KBM-7 (cell line): ENCODE measurements at places on chromosomes 11 and 22.

DNA sequence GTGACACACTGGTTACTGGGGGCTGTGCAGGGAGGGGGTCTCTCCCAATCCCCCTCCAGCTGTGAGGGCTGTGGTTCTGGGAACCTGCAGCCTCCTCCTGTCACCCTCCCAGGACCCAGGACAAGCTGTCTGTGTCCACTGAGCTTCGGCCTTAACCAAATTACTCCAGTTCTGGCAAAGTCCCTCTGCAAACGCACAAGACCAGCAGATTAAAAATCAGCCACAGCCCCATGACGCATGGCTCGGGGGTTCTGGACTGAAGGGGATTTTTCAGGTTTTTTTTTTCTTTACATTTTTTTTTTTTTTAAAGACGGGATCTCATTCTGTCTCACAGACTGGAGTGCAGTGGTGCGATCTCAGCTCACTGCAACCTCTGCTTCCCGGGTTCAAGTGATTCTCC is 32.2 kb upstream of the A4GALT start:
- DNase-seq = no peak

DNA sequence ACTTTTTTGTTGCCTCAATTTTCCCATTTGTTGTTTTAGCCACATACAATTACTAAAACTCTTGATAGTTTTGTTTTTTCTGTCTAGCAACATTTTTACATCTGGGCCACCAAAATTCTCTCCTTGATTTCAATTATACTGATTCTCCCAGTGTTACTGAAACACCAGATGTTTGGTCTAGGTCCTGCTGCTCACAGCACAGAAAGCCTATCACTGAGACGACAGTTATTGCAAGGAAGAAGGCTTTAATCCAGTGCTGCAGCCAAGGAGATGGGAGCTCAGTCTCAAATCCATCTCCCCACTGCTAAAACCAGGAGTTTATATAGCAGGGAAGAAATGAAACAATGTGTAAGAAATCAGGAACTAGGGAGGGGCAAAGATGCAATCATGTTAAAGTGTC is 837.7 kb upstream of the CNTN5 start:
- DNase-seq = no peak

GRCh38 chr22:46365166-46365624 is 29.7 kb downstream of the TRMU start:
- no peak for DNase-seq

- DNase-seq = no peak
Measured at GRCh38 chr11:67671211-67671520, 3.3 kb downstream of the ALDH3B2 start.

DNA sequence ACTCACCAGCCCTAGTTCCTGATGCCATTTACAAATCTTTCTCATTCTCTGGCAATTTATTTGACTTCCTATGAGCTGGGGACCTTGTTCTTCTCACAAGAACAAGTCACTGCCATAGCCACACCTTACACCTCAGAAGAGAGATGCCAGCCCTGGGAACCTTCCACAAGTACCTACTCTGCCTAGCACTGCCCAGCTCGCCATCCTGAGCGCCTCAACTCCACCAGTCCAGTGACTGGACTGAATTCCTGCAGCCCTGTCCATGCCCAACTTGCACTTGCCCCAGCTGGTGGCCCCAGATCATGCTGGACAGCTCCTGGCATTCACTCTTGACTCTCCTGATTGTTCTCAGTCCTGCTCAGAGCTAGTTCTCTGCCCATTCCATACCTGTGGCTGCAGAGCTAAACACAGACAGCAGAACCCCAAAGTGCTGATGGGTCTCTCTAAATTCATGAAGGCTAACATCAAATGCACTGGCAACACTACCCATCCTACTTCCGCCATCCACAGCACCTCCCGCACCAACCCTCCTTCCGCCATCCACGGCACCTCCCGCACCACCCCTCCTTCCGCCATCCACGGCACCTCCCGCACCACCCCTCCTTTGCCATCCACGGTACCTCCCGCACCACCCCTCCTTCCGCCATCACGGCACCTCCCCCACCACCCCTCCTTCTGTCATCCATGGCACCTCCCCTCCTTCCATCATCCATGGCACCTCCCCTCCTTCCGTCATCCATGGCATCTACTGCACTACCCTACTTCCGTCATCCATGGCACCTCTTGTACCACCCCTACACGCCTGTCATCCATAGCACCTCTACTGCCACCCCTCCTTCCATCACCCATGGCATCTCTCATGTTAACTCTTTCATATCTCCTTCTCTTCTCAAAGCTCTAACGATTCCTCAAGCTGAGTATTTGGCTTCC is 23.6 kb upstream of the SLC25A1 start:
- DNase-seq = no peak

GRCh38 chr22:37454857-37455686 is 27.8 kb upstream of the ELFN2 start:
- DNase-seq = no peak

DNA sequence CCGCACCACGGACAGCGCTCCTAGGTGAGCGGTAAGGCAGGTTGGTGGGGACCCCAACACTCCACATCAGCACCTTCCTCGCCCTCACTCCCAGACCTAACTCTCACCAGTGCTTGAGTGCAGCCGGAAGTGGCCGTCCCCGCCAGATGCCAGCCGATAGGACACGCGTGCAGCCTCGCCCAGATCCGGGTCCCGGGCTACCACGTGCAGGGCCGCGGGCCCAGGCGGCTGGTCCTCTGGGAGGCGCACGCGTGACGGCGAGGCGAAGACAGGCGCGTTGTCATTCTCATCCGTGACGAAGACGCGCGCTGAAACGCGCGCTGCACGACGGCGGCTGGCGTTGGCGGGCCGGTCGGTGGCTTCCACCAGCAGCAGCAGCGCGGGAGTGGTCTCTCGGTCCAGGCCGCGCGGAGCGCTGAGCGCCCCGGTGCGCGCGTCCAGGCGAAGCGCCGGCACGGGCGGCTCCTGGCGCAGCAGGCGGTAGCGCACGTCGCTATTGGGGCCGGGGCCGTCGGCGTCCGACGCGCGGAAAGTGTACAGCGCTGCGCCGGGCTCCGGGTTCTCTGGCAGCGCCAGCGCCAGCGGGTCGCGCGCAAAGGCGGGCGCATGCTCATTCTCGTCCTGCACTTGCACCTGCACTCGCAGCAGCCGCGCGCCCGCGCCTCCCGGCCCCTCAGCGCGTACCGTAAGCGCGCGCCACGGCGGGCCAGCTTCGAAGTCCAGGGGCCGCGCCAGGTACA is 10.8 kb upstream of the TPP1 start:
- DNase-seq = no peak

DNA sequence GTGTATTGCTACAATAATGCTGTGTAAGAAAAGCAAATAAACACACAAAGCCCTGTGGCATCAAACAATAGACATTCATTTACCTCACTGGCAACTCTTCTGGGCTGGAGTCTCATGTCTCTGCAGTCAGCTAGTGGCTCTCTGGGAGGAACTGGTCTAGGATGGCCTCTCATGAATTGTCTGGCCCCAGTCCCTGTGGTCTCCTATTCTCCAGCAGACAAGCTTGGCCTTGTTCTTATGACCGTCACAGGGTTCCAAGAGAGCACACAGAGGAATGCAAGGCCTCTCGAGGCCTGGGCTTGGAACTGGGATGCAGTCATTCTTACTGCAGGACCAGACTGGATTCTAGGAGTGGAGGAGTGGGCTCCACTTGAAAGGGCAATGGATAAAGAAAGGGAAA is 141.2 kb upstream of the NTM start:
- DNase-seq = no peak
